ENCODE measurements at places on chromosomes 5 and 9. TPM values are rescaled to one million over a fixed set of nuclear protein-coding genes. Genes with fewer than 3 reads are reported as not detected.

- no peak for DNase-seq
Observed at GRCh38 chr9:133888809-133889491, 103.2 kb downstream of the VAV2 start.

- DNase-seq = no peak
Observed at GRCh38 chr5:610744-611730, 1.1 kb upstream of the CEP72 start.

The BAAT gene
- 0.42 TPM for polyA plus RNA-seq

The PCDHB8 gene
- 1.5 TPM for polyA plus RNA-seq

GRCh38 chr9:6680797-6681146, 35.2 kb upstream of the GLDC start:
- peak; percentile 48 for DNase-seq

GRCh38 chr9:124835026-124835557, 18.2 kb upstream of the WDR38 start:
- no peak for DNase-seq

DNA sequence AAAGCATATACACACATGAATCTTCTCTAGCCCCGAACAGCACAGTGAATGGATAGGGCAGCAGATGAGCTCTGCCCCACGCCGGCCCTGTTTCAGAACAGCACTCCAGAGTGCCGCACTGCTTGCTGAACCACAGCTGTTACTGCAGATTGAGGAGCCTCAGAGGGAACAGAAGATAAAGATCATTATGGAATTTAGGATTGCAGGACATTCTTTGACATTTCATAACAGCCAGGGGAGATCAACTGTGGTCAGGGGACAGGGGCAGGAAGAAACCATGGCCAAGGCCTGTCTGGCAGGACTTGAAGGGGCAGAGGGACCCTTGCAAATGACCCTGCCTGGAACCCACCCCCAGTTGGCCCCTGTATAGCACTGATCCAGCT, 20.6 kb downstream of the IRF1 start:
- DNase-seq = no peak

The TMC1 gene
- 1.3 TPM for polyA plus RNA-seq

DNA sequence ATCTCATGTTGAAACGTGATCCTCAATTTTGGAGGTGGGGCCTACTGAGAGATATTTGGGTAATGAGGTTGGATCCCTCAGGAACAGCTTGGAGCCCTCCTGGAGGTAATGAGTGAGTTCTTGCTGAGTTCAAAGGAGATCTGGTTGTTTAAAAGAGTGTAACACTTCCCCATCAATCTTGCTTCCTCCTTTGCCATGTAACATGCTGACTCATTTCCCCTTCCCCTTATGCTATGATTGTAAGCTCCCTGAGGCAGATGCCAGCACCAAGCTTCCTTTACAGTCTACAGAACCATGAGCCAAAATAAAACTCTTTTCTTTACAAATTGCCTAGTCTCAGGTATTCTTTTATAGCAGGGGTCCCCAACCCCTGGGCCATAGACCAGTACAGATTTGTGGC, 352.3 kb downstream of the SLCO4C1 start:
- DNase-seq = no peak

The PCDHGB2 gene
- polyA plus RNA-seq = 3.6 TPM

The F2RL2 gene
- 0.77 TPM for polyA plus RNA-seq

The LTC4S gene
- 6.7 TPM for polyA plus RNA-seq

DNA sequence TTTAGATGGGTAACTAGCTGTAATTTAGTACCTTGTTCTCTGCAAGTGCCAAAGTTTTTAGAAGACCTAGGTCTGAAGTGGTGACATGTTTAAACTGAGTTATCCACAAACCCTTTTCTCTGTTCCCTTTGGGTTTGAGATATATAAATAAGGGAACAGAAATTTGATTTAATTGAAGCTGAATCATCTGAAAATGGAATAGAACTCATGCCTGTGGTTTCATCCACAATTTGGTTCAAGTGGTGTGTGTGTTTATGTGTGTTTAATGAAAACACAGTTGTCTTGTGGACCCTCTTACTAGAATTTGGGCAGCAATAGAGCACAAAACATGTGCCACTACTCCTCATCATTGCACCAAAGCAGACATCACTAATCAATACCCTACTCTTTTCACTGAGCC, 216.9 kb downstream of the GLIS3 start:
- DNase-seq = no peak

- no peak for DNase-seq
Observed at GRCh38 chr9:124263213-124263612, 5.5 kb downstream of the NEK6 start.

The OR13D1 gene
- not detected for polyA plus RNA-seq

The PCDHGB7 gene
- polyA plus RNA-seq = 17.3 TPM

The SLC34A3 gene
- 10.3 TPM for polyA plus RNA-seq

- DNase-seq = no peak
Observed at GRCh38 chr9:133656211-133657119, 20.3 kb downstream of the DBH start.

GRCh38 chr9:1997646-1998045, 17.5 kb upstream of the SMARCA2 start:
- DNase-seq = no peak

- DNase-seq = no peak
Observed at GRCh38 chr9:70049236-70049635, 5.6 kb downstream of the MAMDC2 start.

The CTNNAL1 gene
- polyA plus RNA-seq = 57.7 TPM

- DNase-seq = peak; percentile 82
Observed at GRCh38 chr9:21789541-21790037, 12.8 kb upstream of the MTAP start.

DNA sequence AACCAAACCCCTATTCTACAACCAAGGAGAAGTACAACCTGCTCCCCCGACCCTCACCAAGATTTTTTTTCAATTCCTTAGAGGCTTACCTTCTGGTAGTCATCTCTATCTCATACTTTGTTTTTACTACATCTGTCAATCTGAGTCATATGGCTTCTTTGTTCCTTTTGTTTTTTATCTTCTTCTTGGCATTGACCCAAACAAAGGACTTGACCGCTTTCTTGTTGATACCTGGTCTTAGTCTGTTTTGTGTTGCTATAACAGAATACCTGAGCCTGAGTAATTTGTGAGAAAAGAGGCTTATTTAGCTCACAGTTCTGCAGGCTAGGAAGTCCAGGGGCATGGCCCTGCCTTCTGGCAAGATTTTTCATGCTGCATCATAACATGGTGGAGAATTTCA, 352.7 kb downstream of the MLLT3 start:
- DNase-seq = no peak

GRCh38 chr5:65171645-65172044, 310.1 kb downstream of the ADAMTS6 start:
- DNase-seq = no peak

GRCh38 chr9:76371901-76372300, 22.3 kb downstream of the RFK start:
- no peak for DNase-seq

The FNIP1 gene
- polyA plus RNA-seq = 19.0 TPM

The VCAN gene
- 305 TPM for polyA plus RNA-seq

GRCh38 chr5:36279054-36279698, 22.5 kb downstream of the RANBP3L start:
- no peak for DNase-seq

- no peak for DNase-seq
Observed at GRCh38 chr5:10592601-10593000, 28.7 kb downstream of the ANKRD33B start.
